H4 (cell line): ENCODE measurements at places on chromosomes 16 and 17. TPM values are rescaled to one million over a fixed set of nuclear protein-coding genes. Genes with fewer than 3 reads are reported as not detected.

The MYH13 gene
- total RNA-seq = not detected in 2 replicates

The HIC1 gene
- 0.08 TPM in 1 of 2 replicates, not detected in the other for total RNA-seq

The GAS2L2 gene
- total RNA-seq = 0.04 TPM in 2 replicates

The SDK2 gene
- 0.46 and 1.0 TPM in 2 replicates for total RNA-seq

The STH gene
- total RNA-seq = not detected in 2 replicates

The SLC47A2 gene
- not detected in 2 replicates for total RNA-seq

The COX6A2 gene
- not detected in 2 replicates for total RNA-seq

The CRYBA1 gene
- total RNA-seq = not detected in 2 replicates

The PPP1R1B gene
- not detected in 2 replicates for total RNA-seq

The LRRC75A gene
- total RNA-seq = 0.39 TPM in 1 of 2 replicates, not detected in the other
